ENCODE measurements at places on chromosomes 7 and 10.

DNA sequence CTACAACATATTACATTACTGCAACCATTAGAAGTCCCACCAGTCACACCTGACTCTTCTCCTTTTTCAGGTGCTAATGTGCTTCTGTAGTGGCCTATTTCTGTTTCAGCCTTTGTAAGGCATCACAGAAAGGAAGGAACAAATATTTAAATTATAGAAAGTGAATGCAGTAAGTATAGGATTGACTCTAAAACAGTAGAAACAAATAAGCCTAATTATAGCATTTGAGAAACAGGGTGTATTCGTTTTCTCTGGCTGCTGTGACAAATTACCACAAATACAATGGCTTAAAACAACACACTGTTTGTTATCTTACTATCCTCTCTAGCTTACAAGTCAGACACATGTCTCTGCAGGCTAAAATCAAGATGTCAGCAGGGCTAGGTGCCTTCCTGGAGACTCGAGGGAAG is 69.4 kb downstream of the CCSER2 start:
- no peak for DNase-seq

DNA sequence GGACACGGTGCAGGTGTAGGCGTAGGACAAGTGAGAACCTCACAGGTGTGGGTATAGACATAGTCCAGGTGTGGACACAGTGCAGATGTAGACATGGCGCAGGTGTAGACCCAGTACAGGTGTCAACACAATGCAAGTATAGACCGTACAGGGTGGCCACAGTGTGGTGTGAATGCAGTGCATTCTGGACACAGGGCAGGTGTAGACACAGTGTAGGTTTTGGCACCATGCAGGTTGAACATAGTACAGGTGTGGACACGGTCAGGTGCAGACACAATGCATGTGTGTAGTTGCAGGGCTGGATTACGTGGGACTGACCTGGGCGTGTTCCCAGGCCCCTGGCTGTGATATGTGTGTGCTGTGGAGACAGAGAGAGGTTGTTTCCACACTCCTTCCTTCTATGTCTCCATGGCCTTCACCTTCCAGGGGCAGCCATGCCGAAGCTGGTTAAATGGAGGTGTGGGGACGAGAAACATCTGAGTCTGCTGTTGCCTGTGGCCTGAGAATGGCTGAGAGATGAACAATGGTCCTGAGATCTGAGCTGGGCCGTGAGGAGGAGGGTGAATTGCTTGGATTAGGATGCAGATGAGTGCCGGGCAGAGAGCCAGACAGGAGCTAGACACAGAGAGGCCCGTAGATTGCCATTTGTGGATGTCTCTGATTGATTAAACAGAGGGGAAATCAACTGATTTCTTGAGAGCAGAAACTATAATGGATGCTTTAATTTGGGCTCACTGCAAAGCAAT is 343.9 kb upstream of the SHH start:
- DNase-seq = no peak

DNA sequence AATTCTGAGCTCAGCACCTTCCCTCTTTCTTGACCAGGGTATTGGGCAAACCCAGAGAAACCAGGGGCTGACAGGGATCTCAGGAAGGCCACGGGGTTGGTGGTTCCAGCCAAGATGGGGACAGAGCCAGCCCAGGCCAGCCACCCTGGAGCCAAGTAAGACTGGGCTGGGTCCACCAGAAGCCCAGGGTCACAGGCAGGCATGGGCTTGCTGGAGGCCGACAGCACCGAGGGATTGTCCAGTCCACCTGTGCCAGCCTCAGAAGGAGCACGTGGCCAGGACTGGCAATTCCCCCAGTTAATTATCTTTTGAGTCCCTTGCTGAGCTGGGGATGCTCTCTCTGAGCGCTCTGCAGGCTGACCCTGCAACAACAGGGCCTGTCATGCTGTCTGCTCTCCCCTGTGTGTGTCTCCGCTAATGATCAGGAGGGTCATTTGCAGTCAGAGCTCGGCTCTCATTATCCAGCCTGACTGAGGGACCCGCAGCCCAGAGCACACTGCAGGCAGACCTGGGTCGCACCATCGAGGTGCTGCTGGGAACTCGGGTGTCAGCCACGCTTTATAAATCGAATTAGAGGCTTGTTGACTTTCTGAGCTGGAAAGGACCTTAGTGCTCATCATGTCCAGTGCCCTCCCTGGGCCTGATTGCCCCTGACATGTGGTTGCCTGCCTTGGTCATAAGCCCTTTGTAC is 69.5 kb upstream of the PPIF start:
- no peak for DNase-seq

DNA sequence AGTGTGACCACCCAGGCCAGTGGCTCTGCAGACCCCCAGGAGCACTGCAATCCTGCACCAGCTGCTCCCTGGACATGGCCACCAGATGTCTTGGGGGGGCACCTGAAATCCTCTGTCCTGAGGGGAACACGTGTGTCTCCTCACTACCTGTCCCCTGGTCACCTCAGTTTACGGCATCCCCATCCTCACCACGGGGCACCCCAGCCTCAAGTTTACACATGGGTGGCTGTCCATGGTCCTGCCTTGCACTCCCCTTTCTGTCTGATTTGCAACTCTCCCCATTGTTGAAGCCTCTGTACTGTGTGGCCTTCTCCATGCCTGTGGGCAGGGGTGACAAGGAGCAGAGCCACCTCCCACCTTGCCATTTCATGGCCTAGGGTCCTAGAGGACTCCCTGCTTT is 67.2 kb downstream of the RAMP3 start:
- DNase-seq = no peak
